NCI-H2029 treated with DMSO at 0.1 percent for 48 hours (cell line): ENCODE measurements at places on chromosomes 13 and 19.

DNA sequence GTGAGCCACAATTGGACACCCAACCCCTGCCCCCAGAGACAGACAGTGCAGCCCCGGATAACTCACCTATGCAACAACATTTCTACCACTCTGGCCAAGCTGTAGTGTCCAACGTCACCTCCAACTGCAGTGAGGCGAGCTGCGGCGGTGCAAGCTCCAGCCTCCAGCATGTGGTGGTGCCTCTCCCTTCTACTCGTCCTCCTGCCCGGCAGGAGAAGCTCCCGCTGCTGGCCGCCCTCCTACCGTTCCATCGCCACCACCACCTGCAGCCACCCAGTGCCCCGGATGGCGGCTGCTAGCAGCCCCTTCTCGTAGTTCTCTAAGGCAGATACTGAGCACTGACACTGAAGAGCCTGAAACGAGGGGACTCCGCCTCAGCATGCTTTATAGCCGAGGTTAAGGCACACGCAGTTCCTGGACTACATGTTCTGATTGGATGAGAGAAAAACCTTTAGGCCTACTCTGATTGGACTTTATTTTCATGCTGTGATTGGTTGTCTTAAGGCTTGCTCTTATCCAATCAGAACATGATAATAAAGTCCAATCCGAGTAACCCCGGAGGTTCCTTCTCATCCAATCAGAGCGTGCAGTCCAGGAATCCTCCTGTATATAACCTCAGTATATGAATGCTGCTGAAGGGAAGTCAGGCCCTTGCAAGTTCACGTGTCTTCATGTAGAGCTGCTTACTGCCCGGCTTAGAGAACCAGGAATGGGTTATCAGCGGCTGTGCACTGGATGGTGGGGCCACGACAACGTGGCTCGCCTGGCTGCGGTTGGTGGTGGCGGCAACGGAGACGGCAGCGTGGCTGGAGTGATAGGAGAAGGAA is 63.5 kb downstream of the TUBA3C start:
- no peak for DNase-seq

GRCh38 chr13:103130146-103130545 is 63.9 kb upstream of the SLC10A2 start:
- DNase-seq, result no peak

GRCh38 chr19:15251749-15252397 is 19.6 kb upstream of the EPHX3 start:
- no peak for DNase-seq

DNA sequence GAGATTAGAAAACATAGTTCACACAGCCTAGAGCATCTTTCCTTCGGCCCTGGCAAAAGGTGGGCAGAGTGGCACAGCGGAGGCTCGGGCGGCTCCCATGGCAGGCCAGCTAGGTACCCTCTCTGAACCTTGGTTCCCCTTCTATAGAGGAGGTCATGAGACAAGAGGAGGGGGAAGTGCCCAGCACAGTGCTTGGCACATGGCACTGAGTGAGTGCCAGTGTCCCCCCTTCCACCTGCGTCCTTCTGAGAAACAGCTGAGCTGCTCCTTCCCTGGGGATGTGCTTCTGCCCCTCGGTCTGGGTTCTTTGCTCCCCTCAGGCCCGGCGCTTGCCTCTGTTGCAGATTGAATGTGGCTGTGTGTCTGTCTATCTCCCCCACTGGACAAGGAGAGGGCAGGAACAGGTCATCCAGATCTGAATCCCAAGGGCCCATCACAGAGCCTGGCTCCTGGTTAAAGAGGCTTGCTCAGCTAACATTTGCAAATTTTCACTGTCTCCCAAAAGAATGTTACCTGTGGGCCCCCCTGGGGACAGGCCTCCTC is 165.6 kb downstream of the USP12 start:
- DNase-seq, result no peak

- DNase-seq, result no peak
These were observed 45.8 kb upstream of the SCEL start for GRCh38 chr13:77489566-77490337.

DNA sequence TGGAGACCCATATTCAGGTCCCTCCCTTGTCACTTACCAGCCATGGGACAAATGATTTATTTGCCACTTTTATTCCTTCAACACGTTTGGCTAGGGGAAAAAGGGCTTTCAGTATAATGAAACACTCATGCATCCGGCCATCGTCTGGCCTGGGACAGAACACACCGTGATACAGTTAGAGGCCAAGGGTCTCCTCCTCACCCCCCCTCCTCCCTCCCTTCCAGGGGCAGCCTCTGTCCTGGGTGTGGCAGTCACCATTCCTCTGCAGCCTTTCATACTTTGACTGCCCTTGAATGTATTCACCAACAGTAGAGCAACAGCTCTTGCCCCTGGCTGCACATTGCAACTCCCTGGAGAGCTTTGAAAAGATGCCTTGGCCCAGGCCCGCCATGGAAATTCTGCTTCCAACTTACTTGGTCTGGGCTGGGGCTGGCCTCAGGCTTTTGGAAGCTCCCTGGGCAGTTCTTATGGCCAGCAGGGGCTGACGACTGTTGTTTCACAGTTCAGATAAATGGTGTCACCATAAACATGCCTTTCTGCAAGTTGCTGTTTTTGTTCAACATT is 3.0 kb downstream of the PAK4 start:
- no peak for DNase-seq

GRCh38 chr19:38869836-38870607 is 8.1 kb downstream of the RINL start:
- DNase-seq, result peak; percentile 81

DNA sequence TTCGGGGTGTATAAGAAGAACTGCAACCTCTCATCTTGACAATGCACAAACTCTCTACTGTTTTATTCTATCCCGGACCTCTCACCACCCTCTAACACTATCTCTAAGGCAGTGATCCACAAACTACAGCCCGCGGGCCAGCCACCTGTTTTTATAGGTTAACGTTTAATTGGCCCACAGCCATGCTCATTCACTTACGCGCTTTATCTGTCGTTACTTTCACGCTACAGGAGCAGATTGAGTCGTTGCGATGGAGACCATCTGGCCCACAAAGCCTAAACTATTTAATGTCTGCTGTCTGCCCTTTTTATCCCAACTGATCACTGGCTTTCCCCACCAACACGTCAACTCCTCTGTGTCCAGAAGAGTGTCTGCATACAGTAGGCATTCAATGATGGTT is 158.9 kb downstream of the CACNA1A start:
- no peak for DNase-seq

DNA sequence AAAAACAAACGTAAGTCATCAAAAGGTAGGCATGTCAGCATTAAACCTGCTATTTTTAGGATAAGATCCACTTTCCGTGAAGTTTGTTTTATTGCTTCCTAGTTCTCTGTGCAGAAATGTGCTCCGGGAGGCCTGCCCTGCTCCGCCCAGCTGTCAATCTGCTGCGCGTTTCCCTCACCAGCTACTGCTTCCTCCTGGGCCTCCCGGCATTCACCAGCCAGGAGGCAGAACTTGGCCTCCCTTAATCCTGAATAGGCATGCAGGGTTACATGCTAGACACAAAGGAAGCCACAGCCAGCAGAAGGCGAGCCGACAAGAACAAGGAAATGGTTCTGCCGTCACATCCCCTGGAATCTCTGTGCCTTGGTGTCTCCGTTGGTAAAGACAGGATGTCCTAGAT is 386.2 kb downstream of the IRS2 start:
- no peak for DNase-seq

DNA sequence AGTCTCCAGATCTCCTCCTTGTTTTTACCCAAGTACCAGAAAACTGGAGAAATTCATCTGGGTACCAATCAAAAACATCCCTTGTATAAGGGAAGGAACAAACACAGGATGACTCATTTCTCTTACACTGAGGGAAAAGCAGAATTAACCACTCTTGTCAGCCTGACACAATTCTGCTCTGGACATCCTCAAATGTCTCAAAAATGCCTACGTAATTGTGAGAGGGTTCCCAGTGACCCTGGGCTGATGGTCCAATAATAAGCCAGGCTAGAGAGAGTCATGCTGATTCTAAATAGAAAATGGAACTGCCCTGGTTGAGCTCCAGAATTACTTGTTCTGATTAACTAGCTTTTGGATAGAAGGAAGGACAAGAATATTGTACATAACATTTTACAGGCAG is 14.5 kb downstream of the ZNF708 start:
- DNase-seq, result no peak

- peak; percentile 16 for DNase-seq
These were observed 1.2 kb downstream of the TBC1D4 start for GRCh38 chr13:75480671-75481175.

DNA sequence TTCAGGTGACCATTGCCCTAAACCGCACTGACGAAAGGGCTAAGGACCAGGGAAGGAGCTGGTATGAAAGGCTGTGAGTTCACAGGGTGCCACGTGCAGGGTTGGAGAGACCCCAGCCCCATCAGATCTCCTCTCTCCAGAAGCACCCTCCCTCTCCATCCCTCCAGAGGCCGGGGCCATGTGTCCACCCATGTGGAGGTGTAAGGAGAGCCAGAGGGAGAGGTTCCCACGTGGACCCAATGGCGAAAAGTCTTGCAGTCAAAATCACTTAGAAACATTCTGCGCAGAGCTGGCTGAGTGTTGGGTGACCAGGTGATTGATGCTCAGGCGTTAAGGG is 168.3 kb downstream of the COL4A1 start:
- no peak for DNase-seq

DNA sequence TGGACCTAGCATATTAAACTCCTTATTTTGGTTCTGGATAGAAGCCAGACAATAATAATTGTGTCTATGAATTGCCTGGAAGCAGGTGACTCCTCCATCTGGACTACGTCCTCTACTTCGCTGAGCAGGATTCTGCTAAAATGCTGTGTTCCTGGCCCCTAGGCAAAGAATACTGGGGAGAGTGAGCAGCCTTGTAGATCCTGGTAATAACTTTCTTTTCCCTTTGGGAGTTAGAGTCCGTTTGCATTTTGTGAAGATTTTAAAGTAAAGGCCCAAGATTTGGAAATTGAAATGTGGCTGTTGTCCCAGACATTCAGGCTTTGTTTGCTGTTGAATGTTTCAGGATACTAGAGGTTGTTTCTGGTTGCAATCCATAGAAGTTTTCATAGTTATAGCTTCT is 511.9 kb upstream of the KLF12 start:
- no peak for DNase-seq

GRCh38 chr19:14916848-14917247 is 24.4 kb upstream of the OR7C2 start:
- DNase-seq, result no peak

DNA sequence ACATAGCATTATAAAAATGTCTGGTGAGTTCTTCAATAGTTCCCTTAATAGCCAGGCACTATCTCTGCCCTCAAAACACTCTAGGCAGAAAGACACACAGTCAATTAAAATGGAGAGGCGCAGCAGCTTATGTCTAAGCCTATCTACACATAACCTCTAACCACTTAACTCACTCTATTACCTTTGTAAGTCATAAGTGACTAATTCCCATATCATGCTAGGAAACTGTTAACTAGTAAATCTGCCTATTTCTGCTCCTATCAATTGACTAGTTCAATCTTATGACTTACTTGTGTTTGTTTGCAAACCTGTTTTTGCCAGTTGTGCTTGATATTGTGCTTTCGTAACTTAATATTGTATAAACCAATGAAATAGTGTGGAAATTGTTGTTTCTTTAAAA is 3.2 kb downstream of the CCDC122 start:
- DNase-seq, result no peak

- DNase-seq, result no peak
These were observed 72.9 kb downstream of the SHISA2 start for GRCh38 chr13:25978961-25979360.

GRCh38 chr19:33374236-33374714 is 766 bp downstream of the CEBPG start:
- DNase-seq, result no peak

- no peak for DNase-seq
These were observed 431.2 kb upstream of the SGCG start for GRCh38 chr13:22749626-22750025.

DNA sequence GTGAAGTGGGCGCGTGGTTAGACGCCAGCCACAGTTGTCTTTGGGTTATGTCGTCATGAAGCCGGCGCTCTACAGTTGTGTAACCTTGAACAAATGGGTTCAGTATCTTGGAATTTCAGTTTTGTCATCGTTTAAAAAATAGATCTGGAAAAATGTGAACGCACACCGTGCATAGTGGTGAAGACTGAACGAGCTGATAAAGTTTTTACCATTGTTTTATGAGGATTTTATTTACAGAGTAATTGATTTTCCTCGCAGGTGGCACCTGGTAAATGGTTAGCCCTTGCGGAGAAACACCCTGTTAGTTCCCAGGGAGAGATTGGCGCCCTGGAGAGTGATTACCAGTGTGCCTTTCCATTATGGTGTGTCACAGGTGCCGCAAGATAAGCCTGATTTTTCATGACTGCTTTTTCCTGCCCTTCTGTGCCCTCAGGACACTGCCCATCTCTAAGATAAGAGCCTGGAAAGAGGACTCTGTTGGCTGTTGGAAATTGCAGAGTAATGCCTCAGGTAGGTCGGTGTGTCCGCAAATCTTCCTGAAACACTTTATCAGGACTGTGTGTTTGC is 577 bp downstream of the ZNF181 start:
- peak; percentile 69 for DNase-seq

- no peak for DNase-seq
These were observed 22.0 kb downstream of the LHFPL6 start for GRCh38 chr13:39580881-39581575.

DNA sequence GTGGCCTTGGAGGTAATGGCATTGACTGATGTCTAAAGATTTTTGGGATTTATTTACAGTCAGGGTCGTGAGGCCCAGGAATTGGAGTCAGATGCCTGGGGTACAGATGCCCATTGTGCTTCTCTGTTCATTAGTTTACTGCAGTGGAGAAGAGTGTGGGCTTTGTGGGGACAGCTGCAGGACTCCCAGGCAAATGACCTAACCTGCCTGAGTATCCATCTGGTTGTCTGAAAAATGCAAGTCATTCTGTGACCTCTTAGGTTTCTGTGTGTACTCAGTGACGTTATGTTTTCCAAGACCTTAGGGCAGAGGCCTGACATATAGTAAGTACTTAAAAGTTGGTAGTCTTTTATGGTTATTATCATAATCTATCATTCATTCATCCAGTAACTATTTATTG is 60.5 kb downstream of the SPATA13 start:
- DNase-seq, result no peak

- no peak for DNase-seq
These were observed 414.1 kb downstream of the TSHZ3 start for GRCh38 chr19:30935146-30935545.

GRCh38 chr19:31574251-31574973 is 225.2 kb upstream of the TSHZ3 start:
- DNase-seq, result no peak
